Stimulated activated CD8-positive, alpha-beta memory T cell treated with anti-CD3 and anti-CD28 coated beads, Interleukin-15, amount 100 ng/mL, for 4 hours (primary cell): ENCODE measurements at places on chromosomes 7 and 10.

DNA sequence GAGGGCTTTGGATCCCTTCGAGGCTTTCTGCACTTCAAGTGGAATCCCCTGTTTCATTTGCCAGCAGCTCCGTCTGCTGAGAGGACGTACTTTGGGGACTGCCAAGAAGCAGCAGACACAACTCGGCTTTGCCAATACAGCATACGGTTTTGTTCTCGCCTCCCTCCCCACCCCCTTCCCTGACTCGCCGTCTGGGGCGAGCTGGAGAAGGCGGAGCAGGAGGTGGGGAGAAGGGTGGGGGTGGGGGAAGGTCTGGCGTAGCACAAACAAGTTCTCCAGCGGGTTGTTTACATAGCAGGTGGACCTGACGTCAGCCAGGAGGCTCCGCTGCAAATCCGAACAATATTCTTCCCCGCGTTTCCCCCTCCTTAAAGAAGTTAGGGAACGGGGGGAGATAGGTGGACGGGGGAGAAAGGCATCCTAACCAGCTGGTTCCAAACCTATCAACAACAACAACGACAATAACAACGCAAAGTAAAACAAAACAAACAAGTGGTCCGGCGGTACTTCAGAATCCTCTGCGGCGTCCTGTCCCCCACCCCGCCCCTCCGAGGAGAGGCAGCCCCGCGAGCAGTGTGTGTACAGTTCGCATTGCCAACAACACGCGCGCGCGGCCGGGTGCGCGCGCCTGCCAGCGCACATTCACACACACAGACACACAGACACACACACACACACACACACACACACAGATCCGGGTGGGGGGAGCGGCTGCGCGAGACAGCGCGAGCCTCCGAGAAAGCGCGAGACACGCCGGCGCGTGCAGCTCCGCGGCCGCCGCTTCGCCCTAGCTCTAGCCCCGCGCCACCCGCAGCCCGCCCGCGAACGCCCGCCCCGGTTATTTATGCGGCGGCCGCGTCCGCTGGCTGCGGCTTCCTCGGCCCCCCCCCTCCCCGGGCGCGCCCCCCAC, 167.0 kb upstream of the PPP1R3A start:
- no peak for DNase-seq

GRCh38 chr10:104342941-104343411, 4.7 kb upstream of the ITPRIP start:
- DNase-seq: no peak

DNA sequence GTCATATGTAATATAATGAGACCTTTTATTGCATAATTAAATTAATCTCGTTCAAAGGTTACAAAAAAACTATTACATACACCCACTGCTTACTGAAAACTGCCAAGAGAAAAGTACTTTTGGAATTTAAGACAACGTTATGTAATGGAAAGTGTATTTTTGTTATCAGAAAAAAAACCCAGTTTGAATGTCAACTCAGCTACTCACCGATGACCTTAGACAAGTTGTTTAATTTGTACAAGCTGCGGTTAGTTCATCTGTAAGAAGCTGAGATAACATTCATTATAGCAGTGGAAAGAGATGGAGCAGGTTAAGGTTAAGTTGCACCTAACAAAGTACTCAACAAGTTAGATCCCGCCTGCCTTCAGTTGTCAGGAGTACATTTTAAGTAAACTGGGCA, 1.1 kb downstream of the PSMA2 start:
- DNase-seq: no peak

DNA sequence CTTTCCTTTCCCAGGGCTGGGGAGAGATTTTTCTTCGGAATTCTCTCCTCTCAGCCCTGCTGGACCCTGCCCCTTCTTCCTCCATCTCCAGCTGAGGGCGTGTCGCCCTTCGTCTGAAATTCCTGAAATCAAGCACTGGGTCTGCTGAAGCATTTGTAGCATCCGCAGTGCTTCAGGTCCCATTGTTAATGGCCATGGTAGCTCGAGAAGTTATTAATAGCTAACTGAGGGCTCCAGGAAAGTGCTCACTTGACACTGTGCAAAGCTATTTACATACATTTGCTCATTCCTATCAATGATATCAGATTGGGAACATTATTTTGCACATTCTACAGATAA, 515 bp downstream of the FAM149B1 start:
- no peak for DNase-seq

DNA sequence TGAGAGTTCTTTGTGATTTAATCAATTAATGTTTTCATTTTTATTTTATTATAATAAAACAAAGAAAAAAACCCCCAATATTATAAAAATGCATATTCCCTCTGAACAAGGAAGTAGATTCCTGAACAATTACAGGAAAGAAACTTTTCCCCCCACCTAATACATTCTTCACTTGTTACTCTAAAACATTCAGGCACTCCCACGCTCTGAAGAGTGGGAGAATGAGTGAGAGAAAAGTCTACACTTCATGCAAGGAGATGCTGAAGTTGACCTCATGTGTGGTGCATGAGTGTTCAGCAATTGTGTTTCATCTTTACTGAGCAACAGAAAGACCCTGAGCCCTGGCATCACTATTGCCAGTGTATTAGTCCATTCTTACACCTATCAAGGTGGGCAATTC, 244.2 kb upstream of the IGFBP3 start:
- DNase-seq: no peak

DNA sequence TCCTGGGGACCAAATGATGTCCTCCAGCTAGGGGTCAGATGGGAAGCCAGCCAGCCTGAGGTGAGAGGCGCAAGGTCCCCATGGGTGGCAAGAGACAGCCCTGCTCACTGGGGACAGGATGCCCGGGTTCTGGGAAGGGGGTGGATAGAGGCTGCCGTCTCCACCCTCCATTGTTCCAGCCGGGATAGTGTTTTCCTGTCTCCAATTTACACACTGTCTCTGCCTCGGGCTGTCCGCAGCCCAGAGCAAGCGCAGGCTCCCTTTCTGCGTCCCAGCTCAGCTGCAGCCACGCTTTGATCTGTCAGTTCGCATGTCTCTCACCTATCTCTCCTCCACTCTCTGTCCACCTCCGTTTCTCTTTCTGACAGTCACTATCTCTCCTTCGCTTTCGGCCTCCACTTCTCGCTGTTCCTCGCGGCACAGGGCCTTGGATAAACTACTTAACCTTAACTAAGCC, 2.1 kb downstream of the EPHB4 start:
- DNase-seq: no peak

GRCh38 chr10:76188216-76188615, 756.8 kb downstream of the LRMDA start:
- no peak for DNase-seq

GRCh38 chr7:66202441-66202840, 2.7 kb upstream of the TPST1 start:
- no peak for DNase-seq

- no peak for DNase-seq
Measured at GRCh38 chr7:2123360-2123759, 109.4 kb downstream of the MAD1L1 start.

DNA sequence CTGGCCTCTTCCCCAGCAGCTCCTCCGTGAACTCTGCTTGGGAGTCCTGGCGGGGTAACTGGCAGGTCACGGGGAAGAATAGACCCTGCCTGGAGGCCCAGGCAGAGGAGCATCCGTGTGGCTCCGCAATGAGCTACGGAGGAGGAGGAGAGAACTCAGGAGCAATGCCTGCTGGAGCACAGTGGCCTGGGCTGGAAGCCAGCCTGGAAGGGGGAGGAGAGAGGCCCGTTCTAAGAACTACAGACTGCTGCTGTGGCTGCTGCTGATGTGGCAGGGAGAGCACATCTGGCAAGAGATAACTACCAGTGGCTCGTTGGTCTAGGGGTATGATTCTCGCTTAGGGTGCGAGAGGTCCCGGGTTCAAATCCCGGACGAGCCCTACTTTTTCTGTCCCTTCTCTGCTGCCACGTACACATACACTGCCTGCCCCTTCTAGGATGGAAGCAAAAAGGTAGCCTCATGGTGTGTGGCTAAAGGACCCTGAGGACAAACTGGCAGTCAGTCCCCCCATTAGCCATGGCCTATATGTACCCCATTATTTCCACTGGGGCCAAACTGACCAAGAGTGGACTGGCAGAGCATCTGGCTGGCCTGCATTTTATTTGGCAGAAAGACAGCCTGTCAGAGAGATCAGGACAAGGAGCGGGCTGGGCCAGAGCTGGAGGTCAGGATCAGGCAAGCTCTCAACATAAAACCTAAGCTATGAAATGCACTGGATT, 7.7 kb upstream of the OPN1SW start:
- DNase-seq: no peak

DNA sequence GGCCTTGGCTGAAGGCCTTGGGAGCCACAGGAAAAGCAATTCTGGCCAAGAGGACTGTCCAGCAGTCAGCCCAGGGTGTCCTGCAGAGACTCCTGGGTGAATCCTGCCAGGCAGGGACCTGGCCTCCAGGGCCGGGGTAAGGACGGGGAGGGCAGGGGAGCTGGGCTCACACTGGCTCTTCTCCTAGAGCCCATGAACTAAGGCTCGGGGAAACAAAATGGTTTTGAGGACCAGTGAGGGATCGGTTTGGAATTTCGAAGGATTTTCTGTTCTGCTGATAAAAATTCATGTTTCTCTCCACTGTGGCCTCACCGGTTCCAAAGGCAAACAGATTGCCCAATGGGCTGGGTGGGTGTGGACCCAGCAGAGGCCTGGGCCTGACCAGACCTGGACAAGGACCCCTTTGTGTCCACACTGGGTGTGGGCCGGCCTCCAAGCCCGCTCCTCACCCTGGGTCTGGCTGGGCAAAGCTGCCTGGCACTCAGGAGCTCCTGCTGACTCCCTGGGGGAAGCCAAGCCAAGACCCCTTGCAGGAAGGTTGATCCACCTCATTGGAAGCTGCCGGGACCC, 27.3 kb downstream of the FAM20C start:
- no peak for DNase-seq

GRCh38 chr7:99667179-99667578, 12.6 kb downstream of the CYP3A5 start:
- no peak for DNase-seq

- DNase-seq: no peak
Measured at GRCh38 chr7:25391295-25391861, 163.1 kb upstream of the NPVF start.

DNA sequence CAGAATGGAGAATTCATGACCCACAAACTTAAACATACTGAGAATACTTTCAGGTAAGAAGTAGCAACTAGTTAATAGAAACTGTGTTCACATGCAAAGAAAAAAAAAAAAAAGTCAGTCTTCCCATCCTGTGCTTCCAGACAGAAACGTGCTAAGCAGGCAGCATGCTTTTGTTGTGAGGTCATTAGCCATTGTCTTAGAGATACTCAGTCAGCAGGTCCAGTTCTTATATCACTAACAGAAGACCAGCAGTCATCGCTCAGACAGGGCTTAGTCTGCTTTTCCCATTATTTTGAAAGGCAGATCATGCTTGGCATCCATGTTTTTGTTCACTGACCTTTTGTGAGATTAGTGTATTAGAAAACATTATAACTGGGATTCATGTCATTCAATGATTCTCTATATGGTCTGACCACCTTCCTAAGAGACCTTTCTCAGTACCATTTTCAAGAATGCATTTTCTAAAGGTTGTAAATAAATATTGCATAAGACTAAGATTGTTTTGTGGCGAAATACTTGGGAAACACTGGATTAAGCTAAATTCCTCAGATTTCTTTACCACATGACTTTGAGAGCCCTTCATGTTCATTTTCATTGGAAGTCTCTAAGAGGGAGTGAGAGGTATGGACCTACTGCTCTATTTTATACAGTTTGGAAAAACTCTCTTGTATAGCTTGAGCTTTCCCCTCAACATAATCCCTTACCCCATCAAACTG, 45.0 kb upstream of the AGBL3 start:
- no peak for DNase-seq

- no peak for DNase-seq
Measured at GRCh38 chr7:7816084-7816483, 97.7 kb upstream of the RPA3 start.

- no peak for DNase-seq
Measured at GRCh38 chr7:128172151-128172550, 68.9 kb upstream of the LEP start.

GRCh38 chr10:50224330-50224952, 26.9 kb downstream of the ASAH2 start:
- DNase-seq: no peak

GRCh38 chr7:112959276-112959675, 127.4 kb downstream of the GPR85 start:
- no peak for DNase-seq

DNA sequence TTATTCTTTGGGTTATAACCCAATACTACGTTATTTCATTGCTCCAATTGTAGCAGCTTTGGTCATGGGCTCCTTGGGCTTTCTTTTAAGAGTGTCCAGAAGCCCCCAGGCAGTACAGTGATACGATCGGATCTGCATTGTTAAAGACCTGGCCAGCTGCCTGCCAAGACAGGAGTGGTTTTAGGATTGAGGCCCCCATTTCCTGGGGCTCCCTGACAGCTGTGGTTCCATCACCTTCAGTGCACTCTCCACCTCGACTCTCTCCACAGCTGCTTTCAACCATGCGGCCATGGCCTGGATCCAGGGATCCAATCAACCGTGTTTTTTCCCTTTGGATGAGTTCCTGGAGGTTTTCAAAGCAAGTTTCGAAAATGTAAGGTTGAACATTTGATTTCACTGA, 123.4 kb upstream of the BTBD16 start:
- no peak for DNase-seq

DNA sequence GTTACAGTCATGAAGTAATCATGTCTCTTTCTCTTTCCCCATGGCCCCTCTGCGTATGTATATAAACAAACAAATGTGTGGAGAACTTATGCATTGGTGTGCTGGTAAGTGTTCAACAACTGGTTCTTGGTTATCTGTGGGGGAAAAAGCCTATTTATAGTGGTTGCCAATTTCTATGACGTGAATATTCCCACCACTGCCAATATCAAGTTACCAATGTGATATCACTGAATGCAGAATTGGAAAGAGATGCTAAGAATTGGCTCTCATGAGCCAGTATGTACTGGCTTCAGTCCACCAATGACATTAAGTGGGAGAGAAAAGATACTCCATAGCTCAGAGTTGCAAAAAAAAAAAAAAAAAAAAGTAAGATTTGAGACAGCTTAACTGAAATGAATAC, 399.7 kb downstream of the REEP3 start:
- DNase-seq: no peak

DNA sequence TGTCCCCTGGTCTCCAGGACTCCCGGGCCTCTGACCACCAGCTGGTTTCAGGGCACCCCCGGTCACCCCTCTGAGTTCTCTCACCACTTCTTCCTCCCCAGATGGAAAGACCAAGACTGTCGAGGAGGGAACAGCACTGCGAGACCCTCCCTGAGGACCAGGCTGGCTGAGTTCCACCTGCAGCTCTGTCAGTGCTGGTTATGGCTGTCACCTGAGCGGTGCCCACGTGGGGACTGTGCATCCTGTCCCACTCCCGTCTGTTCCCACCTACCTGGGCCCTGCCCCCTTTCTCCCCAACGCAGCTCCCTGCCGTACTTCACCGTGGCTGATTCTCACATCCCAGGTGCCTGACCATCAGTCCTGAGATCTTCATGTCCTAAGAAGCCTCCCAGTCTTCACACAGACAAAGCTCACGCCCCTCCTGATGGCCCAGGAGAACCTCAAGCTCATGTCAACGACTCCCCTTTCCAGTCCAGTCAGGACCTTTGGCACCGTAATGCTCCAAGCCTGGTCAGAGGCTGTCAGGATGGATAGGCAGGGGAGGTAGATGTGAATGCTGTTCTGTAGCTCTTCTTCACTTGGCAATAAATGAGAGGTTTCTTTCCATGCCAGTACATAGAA, 159.7 kb downstream of the USP6NL start:
- no peak for DNase-seq
